ENCODE measurements at places on chromosomes 11 and 22.

GRCh38 chr11:130241713-130242112, 73.0 kb downstream of the ZBTB44 start:
- DNase-seq: no peak

GRCh38 chr22:26431261-26431995, 2.4 kb downstream of the ASPHD2 start:
- DNase-seq: peak; percentile 53

- no peak for DNase-seq
Observed at GRCh38 chr11:20026629-20027555, 133.4 kb downstream of the DBX1 start.

DNA sequence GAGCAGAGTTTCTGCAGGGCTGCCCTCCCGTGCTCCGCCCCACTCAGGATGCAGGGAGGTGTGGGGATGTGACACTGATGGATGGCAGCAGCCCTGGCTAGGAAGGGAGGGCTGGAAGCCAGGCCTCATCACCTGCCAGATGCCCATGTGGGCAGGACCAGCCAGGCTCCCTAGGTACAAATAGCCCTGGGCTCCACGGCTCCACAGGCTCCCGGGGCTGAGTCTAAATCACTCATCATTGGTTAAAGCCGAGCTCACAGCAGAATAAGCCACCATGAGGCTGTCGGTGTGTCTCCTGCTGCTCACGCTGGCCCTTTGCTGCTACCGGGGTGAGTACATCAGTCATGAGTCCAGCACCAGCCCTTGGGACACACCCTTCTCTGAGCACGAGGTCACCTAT, at the start of gene SCGB1D1:
SCGB1D1 (plus strand) TSS at position 206 of the 400 bp plus-strand sequence; CDS start at position 275, 69 bp downstream.
- no peak for DNase-seq

- no peak for DNase-seq
Observed at GRCh38 chr11:2555891-2556290, 111.1 kb downstream of the KCNQ1 start.

GRCh38 chr11:108912581-108912980, 247.7 kb downstream of the DDX10 start:
- no peak for DNase-seq

DNA sequence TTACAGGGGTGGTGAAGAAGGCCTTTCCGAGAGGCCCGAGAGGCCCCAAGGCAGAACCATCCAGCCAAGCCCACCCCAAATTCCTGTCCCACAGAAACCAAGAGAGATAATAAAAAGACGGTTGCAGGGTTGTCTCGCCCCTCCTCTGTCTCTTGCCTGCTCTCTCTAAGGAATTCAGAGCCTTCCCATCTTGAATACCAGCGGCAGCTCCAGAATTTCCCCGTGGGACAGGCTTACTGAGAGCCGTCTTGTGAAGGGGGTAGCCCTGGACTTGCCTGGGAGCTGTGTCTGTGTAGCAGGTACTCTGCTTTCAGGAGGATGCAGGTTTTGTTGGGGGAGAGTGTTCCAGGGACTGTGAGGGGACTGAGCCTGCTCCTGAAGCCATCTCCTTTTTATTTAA, 9.6 kb upstream of the EIF3D start:
- DNase-seq: no peak

DNA sequence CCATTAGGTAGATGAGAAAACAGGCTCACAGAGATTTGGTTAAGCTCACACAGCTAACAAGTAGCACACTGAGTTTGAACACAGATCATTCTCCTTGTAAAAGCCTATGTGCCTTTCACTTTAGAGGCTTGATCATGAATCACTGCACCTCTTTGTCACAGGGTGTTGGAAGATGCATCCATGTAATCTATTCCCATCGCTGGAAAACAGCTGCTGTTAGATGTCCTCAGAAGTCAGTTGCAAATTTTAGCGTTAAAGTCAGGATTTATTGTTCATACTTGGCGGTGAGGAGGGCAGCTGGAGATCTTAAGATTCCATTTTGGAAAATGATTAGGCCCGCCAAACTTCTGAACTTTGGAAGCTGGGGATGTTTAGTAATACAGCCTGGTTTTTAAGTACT, 2.6 kb downstream of the CNTF start:
- no peak for DNase-seq

DNA sequence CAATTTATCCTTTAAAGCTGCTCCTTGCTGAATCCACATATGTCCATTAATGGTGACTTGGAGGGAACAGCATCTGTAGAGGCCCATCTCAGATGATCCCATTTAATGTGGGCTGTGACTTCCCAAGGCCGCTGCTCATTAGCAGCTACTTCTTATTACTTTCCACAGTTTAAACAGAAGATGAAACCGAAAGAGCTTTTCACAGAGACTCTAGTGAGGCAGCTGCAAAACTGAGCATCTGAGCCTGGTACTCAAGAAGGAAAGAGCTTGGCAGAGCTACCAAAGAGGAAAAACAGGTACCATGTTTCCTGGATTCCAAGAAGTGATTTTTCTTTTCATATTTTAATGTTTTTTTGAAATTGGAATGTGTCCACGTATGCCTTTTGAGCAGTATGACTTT, 110.5 kb upstream of the NARS2 start:
- no peak for DNase-seq

- no peak for DNase-seq
Observed at GRCh38 chr11:26820739-26821138, 98.9 kb upstream of the SLC5A12 start.

DNA sequence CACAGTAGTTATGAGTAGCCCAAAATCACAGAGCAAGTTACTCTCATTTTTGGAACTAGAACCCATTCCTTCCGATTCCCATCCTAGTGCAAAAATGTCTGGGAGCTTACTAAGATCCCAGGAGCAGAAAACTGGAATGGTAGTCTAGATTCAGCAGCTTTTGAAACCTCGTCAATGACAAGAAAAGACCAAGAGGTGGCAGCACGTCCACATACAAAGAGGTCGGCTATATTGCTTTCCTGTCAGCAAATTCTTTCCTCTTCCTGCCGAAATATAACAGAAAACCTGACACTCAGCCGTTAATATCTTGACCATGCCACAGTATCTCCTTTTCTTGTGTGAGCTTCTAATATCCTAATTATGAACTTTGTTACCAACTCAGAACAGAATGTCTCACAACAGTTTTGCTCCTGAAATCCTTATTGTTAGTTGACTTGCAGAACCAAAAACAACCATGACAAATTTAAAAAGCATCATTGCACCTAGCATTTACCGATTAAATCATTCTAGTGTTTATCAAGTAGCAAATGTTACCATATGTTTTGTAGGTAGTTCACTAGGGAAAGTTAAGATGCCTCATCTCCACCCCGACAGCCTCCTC, 92.8 kb upstream of the OR9G4 start:
- peak; percentile 37 for DNase-seq

- DNase-seq: no peak
Observed at GRCh38 chr22:20159076-20159475, 8.2 kb upstream of the CCDC188 start.

Data from GM10248 (cell line).